Vagina (tissue), 2 donors: ENCODE measurements at places on chromosomes 4 and X. TPM values are rescaled to one million over a fixed set of nuclear protein-coding genes. Genes with fewer than 3 reads are reported as not detected.

DNA sequence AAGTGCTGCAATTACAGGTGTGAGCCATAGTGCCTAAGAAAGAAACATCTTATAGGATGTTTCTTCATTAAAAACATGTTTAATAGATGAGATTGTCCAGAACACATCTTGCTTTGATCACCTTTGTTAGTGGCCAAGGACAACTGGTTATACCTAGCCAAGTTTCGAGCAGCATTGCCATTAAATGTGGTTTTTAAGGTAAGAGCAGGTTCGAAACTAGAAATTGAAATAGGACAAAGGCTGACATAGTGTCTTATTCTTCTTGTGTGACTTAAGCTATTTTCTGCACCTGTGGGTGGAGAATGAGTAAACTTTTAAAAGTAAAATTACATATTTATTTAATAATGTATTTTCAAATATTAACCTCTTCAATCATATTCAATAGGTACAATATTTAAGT lies 59.0 kb downstream of the RBPJ start:
- no peak for DNase-seq

IL2 gene
- not detected for total RNA-seq

DNA sequence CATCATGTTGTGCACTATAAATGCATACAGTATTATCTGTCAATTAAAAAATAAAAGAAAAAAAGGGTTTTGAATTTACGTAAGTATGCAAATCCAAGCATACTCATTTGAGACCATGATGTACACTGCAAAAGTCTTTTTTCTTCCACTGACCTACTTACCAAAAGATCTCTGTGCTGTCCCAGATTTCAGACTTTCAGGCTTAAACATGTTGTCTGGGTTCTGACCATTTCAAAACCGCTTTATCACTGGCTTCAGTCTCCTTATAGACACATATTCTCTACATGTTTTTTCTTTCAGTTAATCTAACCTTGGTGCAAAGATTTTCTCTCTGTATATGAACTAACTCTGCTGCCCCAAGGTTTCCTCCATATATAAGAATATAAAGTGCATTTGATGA lies 58.6 kb upstream of the CXCL8 start:
- no peak for DNase-seq

DNA sequence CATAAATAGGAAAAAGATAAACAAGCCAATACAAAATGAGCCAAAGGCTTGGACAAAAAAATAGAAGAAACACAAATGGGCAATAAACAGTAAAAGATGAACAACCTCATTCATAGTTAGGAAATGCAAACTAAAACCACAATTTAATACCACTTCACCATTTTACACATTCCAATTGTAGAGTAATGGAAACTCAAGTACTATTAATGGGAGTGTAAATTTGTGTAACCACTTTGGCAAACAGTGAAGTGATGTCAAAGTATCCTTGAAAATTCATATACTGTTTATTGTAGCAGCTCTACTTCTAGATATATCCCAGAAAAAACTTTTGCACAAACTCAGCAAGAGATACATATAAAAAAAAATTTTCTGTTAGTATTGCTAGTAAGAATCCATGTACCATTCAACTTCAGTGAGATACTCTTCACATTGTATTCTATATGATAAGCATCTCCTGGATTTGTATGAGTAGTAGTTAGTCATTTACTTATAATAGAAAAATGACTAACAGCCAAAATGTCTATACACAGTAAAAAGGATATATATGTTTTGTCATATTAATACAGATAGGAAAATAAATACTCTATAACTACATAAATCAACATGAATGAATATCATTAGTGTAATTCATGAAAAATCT lies 229.8 kb downstream of the DKK2 start:
- no peak for DNase-seq

- no peak for DNase-seq
Observed at GRCh38 chr4:36269101-36269500, 12.3 kb upstream of the DTHD1 start.

DNA sequence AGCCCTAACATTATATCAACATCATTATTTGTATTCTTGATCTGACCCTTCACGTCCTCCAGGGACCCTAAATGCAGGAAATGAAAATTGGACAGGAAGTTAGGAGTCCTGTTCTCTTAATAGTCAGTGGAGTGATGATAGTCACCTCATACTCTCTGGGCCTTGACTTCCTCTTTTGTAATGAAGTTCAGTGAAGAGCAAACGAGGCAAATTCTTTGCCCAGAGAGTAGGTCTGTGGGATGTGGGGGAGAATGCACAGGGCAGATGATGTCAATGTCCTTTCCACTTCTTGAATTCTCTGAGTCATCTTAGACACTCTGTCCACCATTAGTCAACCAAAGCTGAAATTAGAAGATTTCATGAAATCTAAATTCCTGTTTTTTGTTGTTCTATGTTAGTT lies 17.1 kb upstream of the GPRIN3 start:
- no peak for DNase-seq

- DNase-seq = no peak
Observed at GRCh38 chr4:144989306-144989705, 108.7 kb downstream of the ANAPC10 start.

DNA sequence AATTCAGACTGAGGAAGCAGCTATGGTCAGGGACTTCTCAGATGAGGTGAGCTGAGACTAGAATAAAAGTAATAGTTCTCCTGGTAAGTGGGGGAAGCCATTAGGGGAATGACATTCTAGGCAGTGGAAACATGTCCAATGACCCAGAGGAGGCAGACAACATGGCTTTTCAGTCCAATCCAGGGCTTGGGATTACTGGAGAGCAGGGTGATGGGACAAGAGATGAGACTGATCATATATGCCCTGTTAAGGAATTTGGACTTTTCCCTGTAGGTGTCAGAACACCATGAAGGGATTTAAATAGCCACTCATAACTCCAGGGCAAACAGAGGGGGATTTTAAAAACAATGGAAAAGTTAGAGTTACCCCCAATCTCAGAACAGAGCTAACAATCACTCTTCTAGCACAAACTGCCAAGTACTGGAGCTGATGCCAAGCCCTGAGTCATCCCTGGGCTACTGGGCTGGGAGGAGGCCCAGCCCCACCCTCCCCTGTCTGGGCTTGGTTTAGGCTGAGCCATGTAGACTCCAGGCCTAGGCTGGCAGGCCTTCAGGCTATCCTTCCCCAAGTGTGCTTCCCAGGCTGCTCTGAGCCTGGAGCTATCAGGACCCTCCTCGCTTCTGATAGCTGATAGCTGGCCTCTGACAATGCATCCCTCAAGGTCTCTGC lies 22.7 kb upstream of the MSN start:
- DNase-seq = no peak

DNA sequence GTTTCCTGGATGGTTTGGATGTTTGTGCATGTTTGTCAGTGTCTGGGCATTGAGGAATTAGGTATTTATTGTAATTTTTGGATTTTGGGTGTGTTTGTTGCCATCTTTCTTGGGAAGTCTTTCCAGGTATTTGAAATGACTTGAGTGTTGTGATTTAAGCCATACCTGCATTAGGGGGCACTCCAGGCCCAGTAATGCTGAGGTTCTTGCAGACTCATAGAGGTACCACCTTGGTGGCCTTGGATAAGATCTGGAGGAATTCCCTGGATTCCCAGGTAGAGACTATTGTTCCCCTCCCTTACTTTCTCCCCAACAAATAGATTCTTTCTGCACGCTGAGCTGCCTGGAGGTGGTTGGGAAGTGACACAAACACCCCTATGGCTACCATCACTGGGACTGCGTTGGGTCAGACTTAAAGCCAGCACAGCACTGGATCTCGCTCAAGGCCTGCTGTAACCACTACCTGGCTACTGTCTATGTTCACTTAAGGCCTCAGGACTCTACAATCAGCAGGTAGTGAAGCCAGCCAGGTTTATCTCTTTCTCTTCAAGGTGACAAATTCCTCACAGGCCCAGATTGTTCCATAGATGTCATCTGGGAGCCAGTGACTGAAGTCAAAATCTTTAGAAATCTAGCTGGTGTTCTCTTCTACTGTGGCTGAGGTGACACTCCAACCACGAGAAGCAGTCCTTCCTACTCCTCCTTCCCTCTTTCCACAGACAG lies 643.6 kb downstream of the PDHA2 start:
- no peak for DNase-seq

RAB9B gene
- 0.98 TPM for total RNA-seq

DNA sequence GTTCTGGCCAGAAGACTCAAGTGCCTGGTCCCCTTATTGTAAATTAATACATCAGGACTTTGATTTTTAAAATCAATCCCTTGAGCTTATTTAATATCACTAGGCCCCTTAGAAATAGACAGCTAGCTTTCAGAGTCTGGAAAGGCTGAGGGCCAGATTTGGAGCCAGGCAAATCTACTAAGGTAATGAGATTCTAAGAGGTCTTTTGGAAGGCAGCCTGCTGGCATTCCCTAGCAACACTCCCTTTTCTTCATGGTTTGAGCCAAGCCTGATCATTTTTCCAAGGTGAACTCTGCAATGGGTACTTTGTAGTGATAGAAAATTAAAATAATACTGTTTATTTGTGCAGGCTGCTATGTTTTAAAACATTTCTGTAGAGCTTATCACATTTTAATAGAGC lies 378.5 kb downstream of the FAT4 start:
- DNase-seq = no peak

- no peak for DNase-seq
Observed at GRCh38 chrX:69229436-69229835, 64.2 kb upstream of the PJA1 start.

- DNase-seq = no peak
Observed at GRCh38 chr4:90904021-90904420, 776.8 kb downstream of the CCSER1 start.

CXorf65 gene
- not detected for total RNA-seq

PAK3 gene
- 2.9 TPM for total RNA-seq

- DNase-seq = no peak
Observed at GRCh38 chr4:44722001-44722400, 4.4 kb downstream of the GNPDA2 start.

DNA sequence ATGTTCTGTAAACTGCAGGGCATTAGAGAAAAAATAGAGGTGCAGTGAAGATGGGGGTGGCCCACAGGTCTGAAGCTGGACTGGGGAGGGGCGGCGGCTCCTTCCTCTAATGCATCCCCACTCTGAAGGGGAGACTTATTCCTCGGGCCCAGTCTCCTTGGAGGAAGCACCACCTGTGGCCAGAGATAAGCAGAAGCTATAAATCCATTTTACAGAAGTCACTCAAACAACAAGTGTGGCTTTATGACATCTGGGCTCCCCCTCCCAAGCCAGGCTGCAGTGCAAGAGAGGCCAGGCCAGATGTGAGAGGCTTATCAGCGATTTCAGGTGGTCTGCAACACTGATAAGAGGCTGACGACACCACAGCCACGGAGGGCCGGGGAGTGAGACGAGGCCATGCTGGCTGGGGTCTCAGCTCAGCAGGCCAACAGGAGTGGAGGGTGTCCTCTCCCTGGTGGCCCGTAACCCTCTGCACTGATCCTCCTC lies 15.8 kb downstream of the CYTL1 start:
- DNase-seq = peak; percentile 25

DNA sequence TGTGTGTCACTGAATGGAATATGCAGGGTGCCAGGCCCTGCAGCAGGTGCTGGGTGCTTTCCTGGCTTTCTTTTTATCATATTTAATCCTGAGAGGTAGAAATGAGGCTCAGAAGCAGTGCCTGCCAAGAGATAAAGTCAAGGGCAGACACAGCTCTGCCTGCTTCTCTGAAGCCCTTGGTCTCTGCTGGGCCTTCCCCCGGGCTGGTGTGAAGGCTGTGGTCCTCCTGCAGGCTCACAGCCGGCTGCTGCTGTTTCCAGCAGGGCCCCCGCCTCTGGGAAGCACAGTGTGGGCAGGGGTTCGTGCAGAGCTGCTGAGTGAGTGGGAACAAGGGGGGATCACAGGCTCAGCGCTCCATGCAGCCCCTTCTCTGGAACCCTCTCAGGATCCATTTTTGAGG lies 49.6 kb downstream of the TBC1D14 start:
- no peak for DNase-seq

- DNase-seq = no peak
Observed at GRCh38 chr4:15037923-15038541, 35.8 kb downstream of the CPEB2 start.

- DNase-seq = peak; percentile 92
Observed at GRCh38 chr4:84582302-84582987, 482 bp upstream of the CDS1 start.

SULT1B1 gene
- 1.7 TPM for total RNA-seq

RHOH gene
- 2.9 TPM for total RNA-seq

DNA sequence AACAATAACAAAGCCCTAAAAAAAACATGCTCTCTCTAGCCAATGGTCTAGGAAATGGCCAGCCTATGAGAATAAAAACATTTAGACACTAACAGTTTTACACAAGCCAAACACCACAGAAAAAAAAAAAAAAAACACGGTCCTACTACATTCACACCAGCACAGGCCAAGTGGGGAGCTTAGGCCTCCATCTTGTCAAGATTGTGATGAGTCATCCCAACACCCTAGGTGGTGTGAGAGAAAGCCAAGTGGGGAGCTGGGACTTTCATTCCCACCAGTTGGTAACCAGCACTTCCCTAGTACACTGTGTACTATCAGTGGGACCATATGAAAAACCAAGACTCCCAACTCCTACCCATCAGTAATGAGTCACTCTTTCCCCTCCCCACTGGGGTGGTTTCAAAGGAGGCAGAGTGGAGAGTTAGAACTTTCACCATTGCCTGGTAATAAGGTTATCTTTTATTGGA lies 95.6 kb downstream of the ADAMTS3 start:
- DNase-seq = no peak

MED12 gene
- 39.3 TPM for total RNA-seq

- no peak for DNase-seq
Observed at GRCh38 chr4:98530572-98530971, 127.8 kb downstream of the TSPAN5 start.

GRCh38 chrX:112642349-112642748 lies 37.4 kb downstream of the LHFPL1 start:
- DNase-seq = no peak

RHOXF1 gene
- total RNA-seq = not detected

- no peak for DNase-seq
Observed at GRCh38 chrX:127568691-127569090, 483.5 kb downstream of the ACTRT1 start.

TRIM60 gene
- total RNA-seq = not detected

GRCh38 chr4:16384576-16384975 lies 158.3 kb upstream of the TAPT1 start:
- no peak for DNase-seq

PDZD4 gene
- 10.3 TPM for total RNA-seq

DNA sequence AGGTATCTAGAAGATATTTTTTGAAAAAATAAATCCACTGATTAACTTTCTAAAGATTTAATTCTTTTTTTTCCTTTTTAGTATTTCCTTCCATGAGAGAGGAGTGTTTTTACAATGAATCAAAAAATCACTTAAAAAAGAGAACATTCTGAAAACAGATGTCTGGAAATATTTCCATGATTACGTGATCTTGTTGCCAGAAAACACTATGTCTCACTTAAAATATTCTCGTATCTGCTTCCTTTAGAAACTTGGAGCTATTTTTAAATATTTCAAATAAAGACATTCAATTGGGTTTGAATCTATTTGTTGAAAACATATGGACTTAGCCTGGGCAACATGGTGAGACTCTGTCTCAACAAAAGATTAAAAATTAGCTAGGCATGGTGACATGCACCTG lies 232.8 kb upstream of the RASGEF1B start:
- no peak for DNase-seq

DNA sequence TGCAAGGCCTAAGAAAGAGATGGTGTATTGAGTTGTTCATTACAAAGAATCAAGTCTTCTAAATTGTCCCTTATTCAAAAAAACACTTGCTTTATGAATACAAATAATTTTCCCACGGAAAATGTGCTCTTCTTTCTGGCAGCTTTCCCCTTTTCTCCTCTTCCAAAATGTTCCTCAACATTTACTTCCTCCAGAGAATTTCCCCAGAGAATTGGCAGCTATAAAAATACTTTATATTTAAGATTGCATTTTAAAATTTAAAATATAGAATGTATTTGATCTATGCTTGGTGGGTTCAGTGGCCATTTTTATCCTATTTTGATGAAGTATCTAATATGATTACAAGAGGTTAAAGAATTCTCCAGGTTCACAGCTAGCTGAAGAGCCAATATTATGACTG lies 521.0 kb downstream of the IQCM start:
- DNase-seq = no peak
